ENCODE measurements at places on chromosomes 16 and 17. TPM values are rescaled to one million over a fixed set of nuclear protein-coding genes. Genes with fewer than 3 reads are reported as not detected.

The TBC1D28 gene
- not detected for total RNA-seq

The CCDC78 gene
- total RNA-seq, result 5.3 TPM

The CFAP97D1 gene
- total RNA-seq, result not detected

- DNase-seq, result no peak
Observed at GRCh38 chr16:47927330-47927729, 228.5 kb downstream of the ABCC12 start.

DNA sequence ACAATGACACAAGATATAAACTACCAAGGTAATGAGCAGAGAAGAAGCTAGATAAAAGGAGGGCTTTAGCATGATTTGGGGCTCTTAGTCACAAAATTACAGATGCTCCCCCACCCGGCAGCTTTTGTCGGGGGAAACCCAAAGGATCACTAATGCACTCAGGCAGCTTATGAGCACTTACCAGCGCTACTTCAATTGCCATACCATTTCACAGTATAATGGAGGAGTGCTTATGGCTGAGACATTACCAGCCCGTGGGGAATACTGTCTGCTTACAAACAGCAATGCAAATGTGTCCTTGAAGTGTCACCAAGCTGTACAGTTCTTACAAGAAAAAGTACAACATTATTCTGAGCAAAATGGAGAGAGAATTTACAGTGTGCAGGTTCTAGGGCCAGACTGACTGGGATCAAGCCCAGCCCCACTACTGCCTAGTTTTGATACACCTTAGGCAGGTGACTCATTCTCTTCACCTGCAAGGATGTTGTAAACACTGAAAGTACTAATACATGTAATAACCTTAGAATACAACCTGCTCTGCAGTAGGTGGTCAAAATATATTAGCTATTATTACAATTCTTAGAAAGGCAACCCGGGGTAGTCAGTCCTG lies 16.3 kb downstream of the ANKFY1 start:
- DNase-seq, result no peak

- no peak for DNase-seq
Observed at GRCh38 chr16:65648101-65648500, 526.2 kb upstream of the CDH11 start.

DNA sequence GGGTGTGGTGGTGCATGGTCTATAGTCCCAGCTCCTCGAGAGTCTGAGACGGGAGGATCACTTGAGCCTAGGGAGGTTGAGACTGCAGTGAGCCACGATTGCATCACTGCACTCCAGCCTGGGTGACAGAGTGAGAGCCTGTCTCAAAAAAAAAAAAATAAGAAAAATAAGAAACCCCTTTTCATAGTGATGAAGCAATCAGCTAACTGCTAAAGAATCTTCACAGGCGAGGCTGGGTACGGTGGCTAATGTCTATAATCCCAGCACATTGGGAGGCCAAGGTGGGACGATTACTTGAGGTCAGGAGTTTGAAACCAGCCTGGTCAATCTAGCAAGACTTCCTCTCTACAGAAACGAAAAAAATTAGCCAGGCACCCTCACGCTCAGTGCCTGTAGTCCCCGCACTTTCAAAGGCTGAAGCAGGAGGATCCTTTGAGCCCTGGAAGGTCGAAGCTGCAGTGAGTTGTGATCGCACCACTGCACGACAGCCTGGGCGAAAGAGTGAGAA lies 760 bp downstream of the SLFN12L start:
- DNase-seq, result no peak

DNA sequence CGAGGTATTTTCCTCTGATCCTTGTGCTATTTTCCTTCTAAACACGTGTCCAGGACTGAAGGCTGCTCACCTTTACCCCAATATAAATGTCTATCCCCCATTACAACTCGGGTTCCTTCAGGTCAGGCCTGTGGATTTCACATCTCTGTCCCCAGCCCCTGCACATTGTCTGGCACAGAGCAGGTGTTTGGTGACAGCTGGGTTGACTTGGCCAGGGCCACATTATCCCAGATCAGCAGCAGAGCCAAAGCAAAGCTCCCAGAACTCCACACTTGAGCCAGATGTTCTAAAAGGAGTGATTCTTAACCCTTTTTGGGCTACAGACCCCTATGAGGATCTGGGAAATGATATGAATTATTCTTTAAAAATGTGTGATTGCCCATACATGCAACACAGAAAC lies 18.0 kb upstream of the SPATA32 start:
- no peak for DNase-seq

DNA sequence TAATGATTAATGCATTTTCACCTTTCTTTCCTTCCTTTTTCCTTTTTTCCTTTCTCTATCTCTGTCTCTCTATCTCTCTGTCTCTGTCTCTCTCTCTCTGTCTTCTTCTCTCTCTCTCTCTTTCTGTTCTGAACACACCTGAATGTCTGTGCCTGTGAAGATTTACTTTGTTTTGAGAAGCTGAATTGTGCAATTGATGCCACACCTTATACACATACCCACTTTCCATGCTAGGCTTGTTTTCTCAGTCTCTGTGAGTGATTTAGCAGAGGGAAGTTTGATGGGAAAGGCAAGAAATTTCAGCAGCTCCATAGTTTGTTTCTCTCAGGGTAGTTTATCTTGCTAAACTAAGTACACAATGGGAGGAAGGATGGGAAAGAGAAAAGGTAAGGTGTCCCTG lies 9.3 kb upstream of the CAPNS2 start:
- DNase-seq, result no peak

All from ureter (tissue), 1 donor.